ENCODE measurements at places on chromosomes 1 and 21.

DNA sequence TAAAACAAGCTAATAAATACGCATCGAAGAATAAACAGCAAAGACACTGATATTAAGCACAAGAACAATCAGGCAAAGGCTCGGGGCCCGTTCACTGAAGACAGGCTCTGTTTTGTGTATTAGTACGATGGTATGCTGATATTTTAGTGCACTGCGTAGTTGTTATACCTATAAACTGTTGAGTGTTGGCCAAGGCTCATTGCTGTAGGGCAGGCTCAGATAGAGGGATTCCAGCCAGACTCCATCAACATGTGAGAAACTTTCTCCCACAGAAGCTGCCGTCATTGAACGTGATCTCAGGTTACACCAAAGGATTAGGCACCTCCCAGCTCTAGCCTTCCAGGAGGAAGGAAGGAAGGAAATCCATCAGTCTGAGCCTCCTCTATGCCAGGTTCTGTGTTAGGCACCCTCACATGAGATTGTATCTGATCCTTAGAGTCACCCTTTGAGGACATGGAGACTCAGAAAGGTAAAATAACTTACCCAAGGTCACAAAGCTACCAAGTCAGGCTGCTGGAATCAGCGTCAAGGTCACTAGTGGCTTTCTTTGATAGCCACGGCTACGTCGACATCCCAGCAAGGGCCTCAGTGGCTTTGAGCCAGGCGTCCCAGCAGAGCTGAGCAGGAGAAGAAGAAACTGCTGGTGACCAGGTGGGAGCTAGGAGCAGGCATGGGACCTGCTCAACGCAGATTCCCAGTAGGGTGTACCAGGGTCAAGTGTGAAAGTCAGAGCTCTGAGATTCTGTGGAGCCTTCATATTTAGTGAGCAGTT, 14.8 kb downstream of the BCAR3 start:
- DNase-seq: no peak

DNA sequence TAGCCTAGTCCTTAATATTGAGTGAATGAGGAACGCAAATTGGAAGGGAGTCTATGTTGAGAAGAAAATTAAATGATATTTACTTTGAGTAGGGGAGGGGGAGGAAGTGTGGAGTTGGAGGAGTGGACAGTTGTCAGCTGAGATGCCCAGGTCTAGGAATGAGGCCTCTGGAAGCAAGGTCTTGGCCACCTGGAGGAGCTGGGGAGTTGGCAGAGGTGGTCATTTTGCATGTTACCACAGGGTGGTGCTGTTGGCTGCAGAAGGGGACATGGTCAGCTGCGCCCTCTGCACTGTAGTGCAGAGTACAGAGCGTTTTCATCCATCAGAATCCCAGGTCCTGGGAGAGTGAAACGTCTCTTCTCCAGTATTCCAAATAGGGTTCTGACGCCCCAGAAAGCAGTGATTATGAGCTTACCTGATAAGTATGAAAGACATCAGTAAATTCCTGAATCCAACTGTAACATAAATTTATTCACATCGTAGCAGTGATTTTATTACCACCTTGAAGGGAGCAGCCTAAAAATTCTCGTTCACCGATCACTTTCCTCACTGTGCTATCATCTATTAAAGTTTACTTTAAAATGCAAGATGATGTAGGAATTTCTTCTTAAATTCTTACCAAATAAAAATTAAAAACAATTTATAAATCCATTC, 13.8 kb downstream of the PARK7 start:
- DNase-seq: no peak

GRCh38 chr1:229557200-229557850, 1.2 kb downstream of the ABCB10 start:
- no peak for DNase-seq

DNA sequence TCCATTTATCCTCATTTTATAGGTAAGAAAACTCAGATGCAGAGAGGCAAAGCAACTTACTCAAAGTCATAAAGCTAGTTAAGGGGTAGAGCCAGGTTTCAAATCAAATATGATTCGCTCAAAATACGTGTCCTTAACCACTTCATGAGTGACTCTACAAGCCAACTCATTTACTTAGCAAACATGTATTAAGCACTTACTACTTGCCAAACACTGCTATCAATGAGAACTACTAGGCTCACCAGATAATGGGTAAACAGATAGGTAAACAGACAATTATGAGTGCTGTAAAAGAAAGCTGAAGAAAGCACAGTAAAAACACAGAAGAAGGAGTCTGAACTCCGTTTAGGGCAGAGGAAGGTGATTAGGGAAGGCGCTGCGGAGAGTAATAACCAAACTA, 65.9 kb downstream of the WDR64 start:
- DNase-seq: no peak

DNA sequence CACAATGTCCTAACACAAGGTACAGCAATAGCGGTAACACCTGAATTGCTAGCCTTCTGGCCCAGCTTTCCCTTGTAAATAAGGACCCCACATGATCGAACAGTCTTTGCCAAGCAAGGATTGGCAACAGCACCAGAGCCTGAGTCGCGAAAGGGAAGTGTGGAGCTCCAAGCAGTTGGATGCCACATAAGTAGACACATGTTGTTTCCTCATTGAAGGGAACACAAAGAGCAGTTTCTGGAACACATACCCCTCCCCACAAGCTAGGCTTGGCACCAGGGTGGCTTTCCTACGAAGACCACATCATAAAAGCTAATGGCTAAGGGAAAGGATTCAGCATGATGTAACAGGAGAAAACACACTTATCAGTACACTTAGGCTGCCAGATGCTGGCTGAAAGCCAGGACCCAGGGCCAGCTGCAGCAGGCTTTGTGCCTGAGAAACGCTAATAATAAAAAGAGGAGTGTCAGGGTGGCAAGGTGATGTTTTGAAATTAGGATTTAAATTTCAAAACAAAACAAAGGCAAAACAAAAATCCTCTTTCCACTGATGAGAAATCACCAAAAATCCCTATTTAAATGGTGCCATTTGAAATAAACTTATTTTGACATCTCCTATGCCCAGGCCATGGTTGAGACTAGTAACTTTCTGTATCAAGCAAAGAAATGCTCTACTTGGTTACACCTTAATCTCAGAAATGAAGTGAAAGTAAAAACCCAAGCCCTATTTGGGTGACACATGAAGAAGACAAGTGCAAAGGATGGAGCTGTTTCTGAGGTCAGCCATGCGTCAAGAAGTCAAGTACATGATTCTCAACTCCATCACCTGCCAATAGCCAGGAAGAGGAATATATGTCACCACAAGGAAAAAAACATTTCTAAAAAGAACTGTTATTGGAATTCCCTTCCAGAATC, 11.9 kb upstream of the CPLANE2 start:
- peak; percentile 99 for DNase-seq

GRCh38 chr1:177080564-177080963, 83.9 kb downstream of the ASTN1 start:
- no peak for DNase-seq

DNA sequence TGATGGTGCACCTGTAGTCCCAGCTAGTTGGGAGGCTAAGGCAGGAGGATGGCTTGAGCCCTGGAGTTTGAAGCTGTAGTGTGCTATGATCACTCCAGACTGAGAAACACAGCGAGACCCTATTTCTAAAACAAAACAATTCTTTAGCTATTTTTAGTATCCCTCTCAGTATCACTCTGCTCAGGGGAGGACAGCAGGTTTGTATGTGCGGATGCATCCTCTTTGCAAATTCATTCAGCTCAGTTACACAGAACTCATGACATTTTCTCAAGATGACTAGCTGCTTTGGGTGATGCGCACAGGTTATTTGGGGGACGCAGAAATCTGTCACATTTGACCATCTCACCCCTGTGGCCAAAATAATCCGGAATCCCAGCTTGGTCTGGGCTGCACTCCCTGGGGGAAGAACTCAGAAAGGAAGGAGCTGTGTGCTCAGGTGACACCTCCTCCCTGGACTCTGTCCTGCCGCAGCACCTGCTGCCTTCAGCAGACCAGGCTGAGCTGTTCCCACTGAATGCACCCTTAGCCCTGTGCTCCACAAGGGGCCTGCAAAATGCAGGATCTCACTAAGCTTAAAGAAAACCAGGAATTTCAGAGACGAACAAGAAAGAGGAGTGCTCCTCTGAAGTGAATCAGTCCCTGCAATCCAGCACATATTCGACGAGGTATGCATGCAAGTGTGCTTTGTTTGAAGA, 89.5 kb upstream of the PGBD5 start:
- DNase-seq: no peak

DNA sequence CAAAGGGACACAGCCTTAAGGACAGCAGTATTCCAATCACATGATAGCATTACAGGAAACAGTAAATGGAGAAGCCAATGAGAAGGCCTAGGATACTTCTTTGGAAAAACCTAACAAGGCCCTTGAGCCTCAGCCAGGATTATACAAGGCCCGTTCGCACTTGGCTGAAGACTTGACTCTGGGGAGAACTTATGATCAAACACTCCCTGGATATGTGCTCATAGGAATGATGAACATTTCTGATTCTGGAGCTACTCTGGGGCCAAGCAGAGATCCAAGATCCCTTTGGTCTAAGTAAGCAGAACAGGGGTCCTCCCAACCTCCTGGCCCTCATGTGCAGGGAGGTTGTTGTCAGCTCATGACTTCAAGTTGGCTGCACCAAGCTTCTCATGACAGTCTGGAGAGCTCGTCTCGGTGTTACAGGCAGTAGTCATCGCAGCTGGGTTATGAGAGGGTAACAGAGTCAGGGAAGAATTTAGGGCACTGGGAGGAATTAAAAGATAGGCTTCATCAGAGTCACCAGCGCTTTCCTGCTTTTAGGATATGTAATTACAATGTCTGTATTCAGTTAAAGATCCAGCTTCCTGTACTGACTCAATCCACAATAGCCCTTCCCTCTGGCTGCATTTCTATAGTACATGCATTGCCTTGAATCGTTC, 92.5 kb upstream of the IRF2BP2 start:
- no peak for DNase-seq

- no peak for DNase-seq
These were observed 22.0 kb downstream of the PRKCZ start for GRCh38 chr1:2072109-2072806.

All from NCI-H2081 treated with DMSO at 0.1 percent for 48 hours (cell line).